ENCODE measurements at places on chromosomes 13 and 19.

GRCh38 chr19:29855087-29855486 lies 43.3 kb downstream of the CCNE1 start:
- DNase-seq: no peak

DNA sequence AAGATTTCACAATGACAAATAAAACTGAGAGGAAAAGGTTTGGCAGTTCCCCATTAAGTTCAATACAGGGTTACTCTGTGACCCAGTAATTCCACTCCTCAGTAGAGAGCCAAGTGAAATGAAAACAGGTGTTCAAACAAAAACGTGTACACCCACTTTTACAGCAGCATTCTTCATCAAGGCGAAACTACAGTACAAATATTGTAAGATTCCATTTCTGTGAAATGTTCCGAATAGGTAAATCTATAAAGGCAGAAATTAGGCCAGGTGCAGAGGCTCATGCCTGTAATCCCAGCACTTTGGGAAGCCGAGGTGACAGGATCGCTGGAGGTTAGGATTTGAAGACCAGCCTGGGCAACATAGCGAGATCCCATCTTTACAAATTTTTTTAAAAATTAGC lies 8.9 kb upstream of the GDF15 start:
- no peak for DNase-seq

- peak; percentile 77 for DNase-seq
Measured at GRCh38 chr13:35164324-35164932, 222.4 kb downstream of the NBEA start.

DNA sequence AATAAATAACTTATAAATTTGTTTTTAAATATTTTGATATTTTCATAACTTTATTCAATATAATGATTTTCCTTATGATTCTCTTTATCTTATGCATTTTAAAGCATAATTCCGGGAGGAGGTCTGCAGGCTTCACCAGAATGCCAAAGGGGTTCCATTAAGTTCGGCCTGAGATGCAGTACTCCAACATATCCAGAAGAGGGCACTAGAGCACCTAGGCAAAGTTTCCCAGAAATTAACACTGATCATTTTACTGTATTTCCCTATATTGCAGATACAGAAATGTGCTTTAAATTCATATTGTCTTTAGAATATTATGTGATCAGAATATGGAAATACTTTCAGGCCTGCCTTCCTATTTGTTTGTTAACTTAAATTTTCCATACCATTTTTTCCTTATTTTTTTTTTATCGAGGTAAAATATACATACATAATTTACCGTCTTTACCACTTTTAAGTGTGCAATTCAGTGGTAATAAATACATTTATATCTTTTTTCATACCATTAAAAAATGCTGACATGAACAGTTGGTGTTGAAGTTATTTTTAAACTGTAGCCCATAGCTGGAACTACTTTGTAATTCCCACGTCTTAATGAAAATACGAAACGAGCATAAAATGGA lies 58.9 kb upstream of the TM9SF2 start:
- peak; percentile 78 for DNase-seq

DNA sequence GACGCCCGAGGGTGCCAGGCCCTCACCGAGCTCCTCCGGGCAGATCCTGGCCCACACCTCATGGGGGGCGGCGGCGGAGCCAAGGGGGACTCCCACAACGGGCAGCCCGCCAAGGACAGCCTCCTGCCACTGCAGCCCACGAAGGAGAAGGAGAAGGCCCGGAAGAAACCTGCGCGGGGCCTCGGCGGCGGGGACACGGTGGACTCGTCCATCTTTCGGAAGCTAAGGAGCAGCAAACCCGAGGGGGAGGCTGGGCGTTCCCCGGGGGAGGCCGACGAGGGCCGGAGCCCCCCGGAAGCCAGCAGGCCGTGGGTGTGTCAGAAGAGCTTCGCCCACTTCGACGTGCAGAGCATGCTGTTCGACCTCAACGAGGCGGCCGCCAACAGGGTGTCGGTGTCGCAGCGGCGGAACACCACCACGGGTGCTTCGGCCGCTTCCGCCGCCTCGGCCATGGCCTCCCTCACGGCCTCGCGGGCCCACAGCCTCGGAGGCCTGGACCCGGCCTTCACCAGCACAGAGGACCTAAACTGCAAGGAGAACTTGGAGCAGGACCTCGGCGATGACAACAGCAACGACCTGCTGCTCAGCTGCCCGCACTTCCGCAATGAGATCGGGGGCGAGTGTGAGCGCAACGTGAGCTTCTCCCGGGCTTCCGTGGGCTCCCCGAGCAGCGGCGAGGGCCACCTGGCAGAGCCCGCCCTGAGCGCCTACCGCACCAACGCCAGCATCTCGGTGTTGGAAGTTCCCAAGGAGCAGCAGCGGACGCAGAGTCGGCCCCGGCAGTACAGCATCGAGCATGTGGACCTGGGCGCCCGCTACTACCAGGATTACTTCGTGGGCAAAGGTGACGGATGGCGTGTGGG lies 141.5 kb downstream of the DPF1 start:
- no peak for DNase-seq

DNA sequence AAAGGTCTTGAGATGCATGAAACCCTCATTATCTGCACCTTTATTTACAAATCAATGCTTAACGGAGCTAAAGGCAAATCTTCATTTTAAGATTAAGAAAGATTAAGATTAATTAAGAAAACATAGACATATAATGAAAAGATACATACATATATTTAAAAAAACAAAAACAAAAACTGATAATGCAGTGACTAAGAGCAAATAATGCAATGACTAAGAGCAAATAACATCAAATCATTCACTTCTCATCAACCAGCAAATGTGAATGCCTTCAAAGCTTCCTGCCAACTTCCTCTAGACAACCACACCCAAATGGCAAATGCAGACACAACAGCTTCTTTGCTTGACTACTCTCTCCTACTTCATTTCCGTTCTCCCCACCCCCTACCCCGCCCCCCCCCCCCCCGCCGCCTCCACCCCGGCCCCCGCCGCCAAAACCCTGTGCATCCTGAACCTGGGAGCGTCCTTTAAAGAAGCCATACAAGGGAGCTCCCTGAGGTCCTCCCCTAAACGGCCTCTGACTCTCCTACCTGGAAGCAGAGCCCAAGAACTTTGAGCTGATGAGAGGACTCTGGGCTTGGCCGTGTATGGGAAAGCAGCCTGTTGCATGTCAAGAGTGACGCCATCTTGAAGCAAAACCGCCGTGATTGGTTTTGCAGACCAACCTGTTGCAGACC lies 24.5 kb downstream of the TEX101 start:
- DNase-seq: peak; percentile 70

GRCh38 chr13:32471187-32471922 lies 43.4 kb upstream of the N4BP2L1 start:
- peak; percentile 67 for DNase-seq

DNA sequence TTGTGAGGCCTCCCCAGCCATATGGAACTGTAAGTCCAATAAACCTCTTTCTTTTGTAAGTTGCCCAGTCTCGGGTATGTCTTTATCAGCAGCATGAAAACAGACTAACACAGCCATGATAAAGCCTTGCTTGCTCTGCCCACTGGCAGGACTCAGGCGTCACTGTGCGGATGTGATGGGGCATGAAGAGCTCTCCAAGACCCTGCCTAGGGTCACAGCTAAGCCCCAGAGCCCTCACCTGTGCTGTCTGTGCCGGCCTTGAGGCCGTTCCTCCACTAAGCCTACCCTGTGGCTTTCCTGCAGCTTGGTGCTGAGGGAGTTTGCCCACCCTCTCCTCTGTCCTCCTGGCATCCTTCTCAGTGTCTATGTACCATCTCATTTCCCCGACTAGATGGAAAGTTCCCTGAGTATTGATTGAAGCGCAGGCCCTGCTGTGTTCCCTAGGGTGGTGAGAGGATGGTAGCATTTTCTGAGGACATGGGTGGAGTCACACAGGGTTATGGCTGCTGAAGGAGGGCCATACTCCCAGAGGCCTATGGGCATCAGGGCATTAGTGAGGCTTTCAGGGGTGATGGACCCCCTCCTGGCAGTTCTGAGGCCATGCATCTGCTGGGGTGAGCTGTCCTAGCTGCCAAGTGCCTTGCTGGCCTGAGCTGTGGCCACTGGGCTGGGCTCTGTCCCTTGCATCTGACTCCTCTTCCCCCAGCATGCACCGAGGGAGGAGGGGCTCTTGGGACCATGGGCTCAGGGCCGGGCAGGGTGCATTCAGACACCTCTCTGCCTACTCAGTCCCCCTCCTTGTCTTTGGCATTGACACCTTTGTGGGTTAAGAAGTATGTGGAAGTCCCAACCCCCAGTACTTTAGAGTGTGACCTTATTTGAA lies 75.3 kb downstream of the TEX29 start:
- DNase-seq: no peak

GRCh38 chr19:35522745-35523327 lies 5.3 kb downstream of the SBSN start:
- no peak for DNase-seq

DNA sequence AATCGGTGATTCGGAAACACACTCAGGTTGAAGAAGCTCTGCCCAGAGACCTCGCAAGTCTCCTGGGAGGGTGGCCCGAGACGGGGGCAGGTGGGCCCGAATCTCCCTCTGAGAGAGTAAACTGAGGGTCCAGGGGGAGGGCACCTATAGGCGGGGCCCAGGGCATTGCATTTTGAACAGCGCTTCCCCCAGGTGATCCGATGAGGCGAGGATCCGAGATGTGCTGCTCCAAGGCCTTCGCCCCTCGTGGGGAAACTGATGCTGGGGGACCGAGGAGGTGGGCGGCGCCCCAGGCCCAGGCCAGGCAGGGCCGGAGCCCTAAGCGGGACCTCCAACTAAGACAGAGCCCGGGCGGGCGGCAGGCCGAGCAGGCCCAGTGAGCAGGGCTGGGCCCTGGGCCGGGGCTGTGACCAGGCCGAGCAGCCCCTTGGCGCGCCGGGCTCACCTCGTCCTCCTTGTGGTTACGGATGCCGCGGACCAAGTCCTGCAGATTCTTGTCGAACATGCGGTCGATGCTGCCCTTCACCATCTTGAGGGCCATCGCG lies 500 bp downstream of the AP3D1 start:
- DNase-seq: no peak

DNA sequence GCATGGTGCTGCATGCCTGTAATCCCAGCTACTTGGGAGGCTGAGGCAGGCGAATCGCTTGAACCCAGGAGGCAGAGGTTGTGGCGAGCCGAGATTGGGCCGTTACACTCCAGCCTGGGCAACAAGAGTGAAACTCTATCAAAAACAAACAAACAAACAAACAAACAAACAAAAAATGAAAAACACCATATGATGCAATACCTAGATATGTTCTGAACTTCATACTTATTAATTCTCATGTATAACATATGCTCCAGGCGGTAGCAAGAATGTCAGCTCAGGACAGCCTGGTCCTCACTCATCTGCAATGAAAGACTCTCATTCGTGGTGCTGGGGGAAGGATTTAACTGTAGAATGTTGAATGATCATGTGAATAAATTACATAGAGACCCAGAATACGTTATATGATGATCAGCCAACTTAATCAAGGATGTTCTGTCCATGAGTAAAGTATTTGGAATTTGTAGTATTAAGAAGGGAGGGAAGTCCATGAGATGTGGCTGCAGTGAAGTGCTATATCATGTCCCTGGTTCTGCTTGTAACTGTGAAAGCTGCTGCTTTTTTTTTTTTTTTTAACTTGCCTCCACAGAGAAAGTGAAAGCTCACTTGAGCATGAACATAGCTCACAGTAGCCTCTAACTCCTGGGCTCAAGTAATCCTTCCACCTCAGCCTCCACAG lies 206.8 kb downstream of the UQCRFS1 start:
- no peak for DNase-seq

DNA sequence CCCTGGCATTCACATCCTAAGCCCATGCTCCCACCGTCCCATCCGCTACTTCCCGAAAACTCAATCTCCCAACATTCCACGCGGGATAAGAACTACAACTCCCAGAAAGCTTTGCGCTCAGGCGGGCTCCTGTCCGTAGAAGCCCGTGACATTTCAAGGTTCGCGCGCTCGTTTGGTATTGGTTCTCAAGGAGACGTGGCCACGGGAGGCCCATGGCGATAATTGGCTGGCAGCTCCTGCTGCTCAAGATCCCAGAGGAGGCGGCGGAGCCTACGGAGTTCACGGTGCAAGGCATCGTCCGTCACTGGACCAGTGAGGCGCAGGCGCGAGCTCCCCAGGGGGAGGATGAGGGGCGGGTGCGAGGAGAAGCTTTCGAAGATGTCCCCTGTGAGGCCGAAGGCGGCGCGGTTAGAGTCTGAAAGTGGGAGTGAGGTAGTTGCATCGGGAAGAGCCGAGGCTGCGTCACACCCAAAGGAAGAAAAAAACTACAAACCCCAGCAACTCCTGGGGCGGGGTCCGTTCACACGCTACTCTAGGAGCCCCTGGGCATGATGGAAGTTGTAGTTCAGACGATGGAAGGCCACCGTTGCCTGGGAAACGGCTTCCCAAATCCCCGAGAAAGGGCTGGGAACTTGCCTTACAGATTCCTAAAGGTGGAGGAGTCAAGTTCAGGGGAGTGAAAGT lies 1.2 kb upstream of the MAMSTR start:
- DNase-seq: peak; percentile 99

GRCh38 chr19:28492621-28493020 lies 720.3 kb downstream of the UQCRFS1 start:
- DNase-seq: no peak

DNA sequence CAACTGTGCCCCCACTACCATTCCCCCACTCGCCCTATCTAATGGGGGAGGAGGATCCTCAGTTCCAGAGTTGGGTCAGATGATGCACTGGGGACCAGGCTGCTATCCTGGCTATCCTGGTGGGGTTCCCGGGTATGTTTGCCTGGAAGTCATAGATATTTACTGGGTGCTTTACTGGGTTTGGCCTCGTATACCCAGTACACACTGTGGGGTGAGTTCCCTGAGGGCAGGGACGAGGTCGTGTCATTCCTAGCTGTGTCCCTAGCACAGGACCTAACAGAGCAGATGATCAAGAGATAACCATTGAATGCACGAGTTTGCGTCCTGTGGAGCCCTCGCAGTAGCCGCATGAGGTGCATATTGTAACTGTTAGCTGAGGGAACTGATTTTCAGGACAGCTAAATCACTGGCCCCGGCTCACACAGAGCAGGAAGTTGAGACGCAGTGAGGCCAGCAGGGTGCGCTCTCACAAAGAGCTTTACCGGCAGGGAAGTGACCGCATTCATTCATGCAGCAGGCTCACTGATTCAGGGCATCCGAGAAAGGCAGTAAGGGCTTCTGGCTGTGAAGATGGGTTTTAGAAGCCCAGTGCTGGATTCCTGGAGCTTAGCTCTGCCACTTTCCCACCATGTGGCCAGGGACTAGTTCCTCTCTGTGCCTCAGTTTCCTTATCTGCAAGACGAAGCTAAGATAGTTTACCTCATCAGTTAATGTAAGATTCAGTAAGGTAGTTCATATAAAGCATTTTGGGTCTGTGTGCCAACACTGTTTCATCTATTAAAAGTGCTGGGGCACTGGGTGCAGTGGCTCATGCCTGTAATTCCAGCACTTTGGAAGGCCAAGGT lies 6.0 kb downstream of the RUVBL2 start:
- peak; percentile 87 for DNase-seq

GRCh38 chr19:19110410-19111135 lies 27.7 kb downstream of the TMEM161A start:
- peak; percentile 77 for DNase-seq

DNA sequence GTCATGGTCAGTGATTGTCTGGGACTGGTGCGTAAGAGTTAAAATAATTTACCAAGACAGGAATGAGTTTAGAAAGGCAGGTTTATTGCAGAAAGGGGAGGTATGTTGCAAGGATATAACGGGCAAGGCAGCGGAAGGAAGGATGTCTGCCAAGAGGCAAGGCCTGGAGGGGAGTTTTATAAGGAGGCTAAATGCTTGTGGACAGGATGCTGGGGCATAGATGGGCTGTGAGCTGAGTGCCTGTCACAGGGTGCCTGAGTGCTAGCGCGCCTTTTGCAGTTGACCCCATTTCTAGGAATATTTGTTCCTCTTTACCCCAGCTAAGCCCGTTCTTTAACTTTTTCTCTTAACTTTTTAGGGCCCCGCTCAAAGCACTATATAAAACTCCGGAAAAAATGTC lies 58.7 kb downstream of the TEX26 start:
- no peak for DNase-seq

GRCh38 chr13:76439546-76439945 lies 446.7 kb downstream of the KCTD12 start:
- DNase-seq: no peak

Measured in hematopoietic multipotent progenitor cell treated with erythropoietin and hydrocortisone succinate and interleukin-3 and kit ligand, for 4 days (in vitro differentiated cells).